ENCODE measurements at places on chromosomes 5 and 9. TPM values are rescaled to one million over a fixed set of nuclear protein-coding genes. Genes with fewer than 3 reads are reported as not detected.

- no peaks in the 10 kb centered on the region for H3K27me3 ChIP-seq
- no peak overlapping the region for H3K4me3 ChIP-seq
- no peak for DNase-seq
These were observed 220.5 kb downstream of the SLIT3 start for GRCh38 chr5:169080448-169080911.

DNA sequence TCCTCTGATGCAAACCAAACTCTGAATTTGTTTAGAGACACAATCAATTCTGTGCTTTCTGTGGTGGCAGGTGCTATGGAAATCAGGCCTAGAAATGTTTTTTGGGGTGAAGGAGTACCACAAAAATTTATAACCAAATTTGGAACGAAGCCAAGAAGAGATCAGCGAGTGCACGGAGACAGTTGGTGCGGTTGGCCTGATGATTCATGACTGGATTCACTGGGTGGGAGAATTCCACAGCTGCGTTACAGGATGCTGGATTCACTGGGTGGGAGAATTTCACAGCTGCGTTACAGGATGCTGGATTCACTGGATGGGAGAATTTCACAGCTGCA is 135.6 kb upstream of the IRX4 start:
- H3K4me1 ChIP-seq: no peaks in the 10 kb centered on the region
- no peak overlapping the region for H3K27ac ChIP-seq
- H3K36me3 ChIP-seq: no peaks in the 10 kb centered on the region
- H3K27me3 ChIP-seq: no peaks in the 10 kb centered on the region
- DNase-seq: no peak
- H3K4me3 ChIP-seq: no peak overlapping the region

GRCh38 chr5:159525117-159525516 is 194.8 kb upstream of the IL12B start:
- no peaks in the 10 kb centered on the region for H3K27me3 ChIP-seq
- no peaks in the 10 kb centered on the region for H3K36me3 ChIP-seq
- no peak overlapping the region for H3K27ac ChIP-seq
- peaks cover 2% of the 10 kb centered on the region for H3K4me1 ChIP-seq
- no peak for DNase-seq

- no peak overlapping the region for H3K27ac ChIP-seq
- no peaks in the 10 kb centered on the region for H3K36me3 ChIP-seq
- DNase-seq: peak; percentile 77
These were observed 4.3 kb downstream of the HAND1 start for GRCh38 chr5:154473581-154474283.

- no peak overlapping the region for H3K27ac ChIP-seq
- no peaks in the 10 kb centered on the region for H3K4me1 ChIP-seq
- no peak for DNase-seq
- no peaks in the 10 kb centered on the region for H3K27me3 ChIP-seq
- no peak overlapping the region for H3K4me3 ChIP-seq
These were observed 355.5 kb downstream of the TLR4 start for GRCh38 chr9:118059484-118060278.

The TMC1 gene
- not detected for total RNA-seq

The TAF11L5 gene
- total RNA-seq: not detected

GRCh38 chr5:125467222-125467621 is 720.8 kb upstream of the ZNF608 start:
- no peak for DNase-seq
- H3K36me3 ChIP-seq: no peaks in the 10 kb centered on the region
- H3K4me3 ChIP-seq: no peak overlapping the region
- no peaks in the 10 kb centered on the region for H3K4me1 ChIP-seq
- H3K27me3 ChIP-seq: no peaks in the 10 kb centered on the region
- no peak overlapping the region for H3K27ac ChIP-seq

The WHRN gene
- total RNA-seq: 2.2 TPM

GRCh38 chr5:124414973-124415372 is 331.5 kb downstream of the ZNF608 start:
- H3K27me3 ChIP-seq: no peaks in the 10 kb centered on the region
- no peaks in the 10 kb centered on the region for H3K36me3 ChIP-seq
- DNase-seq: no peak
- no peak overlapping the region for H3K27ac ChIP-seq
- no peak overlapping the region for H3K4me3 ChIP-seq
- H3K4me1 ChIP-seq: no peaks in the 10 kb centered on the region
